Tracheal epithelial cell (primary cell): ENCODE measurements at places on chromosomes 5 and 9. TPM values are rescaled to one million over a fixed set of nuclear protein-coding genes. Genes with fewer than 3 reads are reported as not detected.

Gene TMEM215
- total RNA-seq, result under 0.01 TPM in 1 of 2 replicates, not detected in the other

Gene ECM2
- 1.1 and 1.4 TPM in 2 replicates for total RNA-seq

Gene TRIM7
- total RNA-seq, result 28.2 and 43.3 TPM in 2 replicates

Gene GPSM1
- total RNA-seq, result 13.4 and 34.0 TPM in 2 replicates

Gene ZDHHC11B
- under 0.01 and 0.24 TPM in 2 replicates for total RNA-seq

Gene FOXD4L3
- total RNA-seq, result not detected in 2 replicates

Gene DMRT2
- 0.24 and 1.1 TPM in 2 replicates for total RNA-seq

Gene DOK3
- 0.85 and 1.7 TPM in 2 replicates for total RNA-seq

Gene PRRC1
- 40.1 and 46.7 TPM in 2 replicates for total RNA-seq

Gene VDAC1
- total RNA-seq, result 526 and 588 TPM in 2 replicates

Gene ITGA2
- total RNA-seq, result 46.3 and 76.4 TPM in 2 replicates

Gene GABRP
- under 0.01 TPM in 1 of 2 replicates, not detected in the other for total RNA-seq

Gene SLC2A6
- total RNA-seq, result 1.9 and 37.6 TPM in 2 replicates

Gene HAVCR2
- total RNA-seq, result 0.43 and 0.72 TPM in 2 replicates

Gene ITK
- not detected in 2 replicates for total RNA-seq

Gene SPAG8
- under 0.01 TPM in 1 of 2 replicates, not detected in the other for total RNA-seq
